ENCODE measurements at places on chromosomes 16 and 17.

DNA sequence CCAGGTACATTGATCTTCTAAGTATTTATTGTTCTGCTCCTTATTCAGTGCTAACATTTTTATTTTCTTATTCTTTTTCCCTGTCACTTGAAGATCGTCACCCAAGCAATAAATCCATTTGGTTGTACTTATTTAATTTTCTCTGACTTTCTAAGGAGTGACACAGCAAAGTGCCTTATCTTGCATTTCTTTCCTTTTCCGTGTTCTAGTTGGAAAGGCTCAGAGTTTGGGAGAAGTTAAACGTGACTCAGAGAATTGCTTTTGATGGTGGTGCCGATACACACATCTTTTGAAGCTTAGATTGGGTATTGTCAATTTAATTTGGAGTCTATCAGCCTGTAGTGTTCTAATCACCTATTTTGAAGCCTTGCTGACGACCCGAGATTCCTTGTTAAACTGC, 72.0 kb downstream of the PITPNC1 start:
- no peak for DNase-seq

DNA sequence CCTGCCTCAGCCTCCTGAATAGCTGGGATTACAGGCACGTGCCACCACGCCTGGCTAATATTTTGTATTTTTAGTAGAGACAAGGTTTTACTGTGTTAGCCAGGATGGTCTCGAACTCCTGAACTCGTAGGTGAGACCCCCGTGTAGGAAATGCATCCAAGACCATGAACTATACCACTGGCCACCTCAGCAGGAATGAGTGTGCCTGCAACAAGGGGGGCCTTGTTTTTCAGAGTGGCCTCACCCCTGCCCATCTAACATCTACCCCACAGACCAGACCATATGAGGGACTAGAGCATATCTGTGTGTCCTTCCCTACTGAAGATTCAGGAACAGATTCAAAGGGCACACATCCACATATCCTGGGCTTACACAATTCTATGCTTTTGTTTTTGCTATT, 44.9 kb downstream of the SHISA6 start:
- DNase-seq: no peak

DNA sequence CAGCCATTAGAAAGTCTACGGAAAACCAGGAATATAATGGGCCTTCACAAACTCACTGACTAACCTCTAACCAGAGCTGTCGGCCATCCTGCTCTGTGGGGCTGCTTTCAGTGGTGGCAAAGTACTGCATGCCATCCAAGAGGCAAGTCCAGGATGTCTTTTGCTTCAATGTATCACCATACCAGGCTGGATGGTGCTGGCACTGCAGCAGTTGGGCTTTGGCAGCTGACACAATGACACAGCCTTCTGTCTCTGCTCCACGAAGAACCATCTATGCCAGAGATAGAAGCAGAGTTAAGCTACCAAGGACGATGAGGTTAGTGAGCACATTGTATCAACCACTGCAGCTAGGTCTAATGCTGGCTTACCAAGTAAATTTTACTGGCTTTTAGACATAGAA, 9.7 kb upstream of the RSKR start:
- DNase-seq: no peak

DNA sequence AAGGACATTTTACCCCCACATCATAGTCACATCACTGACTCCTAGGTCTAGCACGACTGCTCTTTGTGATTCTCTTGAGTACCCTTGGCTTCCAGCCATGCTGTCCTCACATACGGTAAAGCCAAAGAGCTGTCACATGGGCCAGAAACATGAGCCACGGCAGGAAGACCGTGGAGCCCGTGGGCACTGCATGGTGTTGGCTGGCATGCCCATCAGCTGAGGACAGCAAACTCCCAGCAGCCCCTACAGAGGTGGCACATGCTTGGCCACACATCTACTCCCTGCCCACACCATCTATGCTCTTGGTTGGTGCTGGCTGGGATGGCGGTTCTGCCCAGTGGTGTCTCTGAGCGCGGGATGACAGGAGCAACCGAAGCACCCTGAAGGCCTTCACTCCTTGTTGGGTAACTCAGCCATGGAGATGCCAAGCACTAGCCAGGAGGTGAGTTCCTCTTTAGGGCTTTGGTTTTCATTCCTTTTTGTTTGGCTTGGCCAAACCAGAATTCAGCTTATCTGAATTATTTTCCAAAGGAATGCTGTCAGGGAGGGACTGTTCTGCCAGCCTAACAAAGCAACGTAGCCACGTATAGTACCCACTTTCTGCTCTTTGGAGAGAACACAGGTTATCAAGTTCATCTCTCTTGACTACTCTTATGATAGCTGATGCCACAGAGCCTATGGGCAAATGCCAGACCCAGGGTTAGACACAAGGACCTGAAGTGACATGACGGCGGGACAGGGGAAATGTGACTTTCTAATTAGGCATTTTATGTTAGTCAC, 10.0 kb downstream of the TNFAIP1 start:
- no peak for DNase-seq

DNA sequence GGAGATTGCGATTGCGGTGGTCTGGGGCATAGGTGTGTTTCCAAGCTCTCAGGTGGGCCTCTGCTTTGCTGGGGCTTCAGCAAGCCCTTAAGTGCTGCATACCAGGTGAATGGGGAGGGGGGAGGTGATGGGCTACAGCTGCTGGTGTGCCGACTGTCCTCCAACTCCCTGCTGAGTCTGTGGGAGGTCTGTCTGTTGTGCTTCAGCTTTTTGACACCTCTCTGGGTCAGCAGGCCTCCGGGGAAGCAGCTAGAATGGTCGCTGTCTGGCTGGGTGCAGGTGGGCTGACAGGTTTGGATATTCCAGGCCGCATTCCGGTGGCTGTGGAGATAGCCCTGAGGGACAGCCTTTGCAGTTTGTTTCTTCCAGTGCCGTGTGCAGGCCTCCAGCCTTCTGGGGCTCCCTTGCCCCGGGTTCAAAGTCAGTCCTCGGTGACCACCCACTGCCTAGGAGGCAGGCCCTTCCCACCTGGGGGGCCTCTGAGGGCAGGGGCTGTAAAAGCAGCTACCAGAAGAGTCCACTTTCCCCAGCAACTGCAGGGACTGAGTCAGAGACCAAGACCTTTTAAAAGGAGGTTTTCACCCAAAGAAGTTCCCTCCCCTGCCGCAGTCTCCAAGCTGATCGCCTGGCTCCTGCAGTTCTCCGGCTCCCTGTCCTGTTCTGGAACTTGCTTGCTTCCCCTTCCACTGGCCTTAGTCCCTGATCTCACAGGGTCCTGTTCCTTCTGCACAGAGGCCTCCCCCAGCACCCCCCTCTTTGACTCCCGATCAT, 2.0 kb upstream of the TTYH2 start:
- DNase-seq: no peak

- DNase-seq: no peak
Observed at GRCh38 chr17:13759518-13760335, 158.0 kb upstream of the HS3ST3A1 start.

GRCh38 chr17:32349503-32349853, 479 bp upstream of the ZNF207 start:
- DNase-seq: peak; percentile 30

- DNase-seq: no peak
Observed at GRCh38 chr17:29880031-29880430, 50.0 kb downstream of the SSH2 start.

DNA sequence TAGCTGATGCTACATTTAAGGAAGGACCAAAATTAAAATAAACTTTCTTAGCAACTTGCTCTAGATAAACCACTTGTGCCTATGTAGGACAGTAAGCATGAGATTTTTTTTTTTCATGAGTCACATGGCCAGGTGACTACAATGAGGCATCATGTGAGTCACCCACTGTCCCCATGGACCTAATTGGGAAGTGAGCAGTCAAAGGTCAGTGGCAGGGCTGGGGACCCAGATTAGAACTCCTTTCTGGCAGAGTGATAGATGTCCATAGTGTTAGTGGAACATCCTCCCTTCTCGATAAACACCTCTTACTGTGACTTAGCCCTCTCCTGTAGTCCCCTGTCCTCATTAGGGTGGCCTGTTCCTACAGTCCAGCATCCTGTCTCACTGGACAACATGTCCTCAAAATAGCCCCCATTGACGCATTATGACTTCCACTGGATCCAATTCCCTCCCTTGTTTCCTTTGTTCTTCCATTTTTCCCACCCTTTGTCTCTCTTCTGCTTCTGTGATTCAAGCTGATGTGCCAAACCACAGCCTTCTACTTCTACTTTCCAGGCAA, 12.4 kb downstream of the ITGB3 start:
- DNase-seq: no peak

- no peak for DNase-seq
Observed at GRCh38 chr16:14389359-14389758, 240.7 kb downstream of the PARN start.

GRCh38 chr17:40100419-40100668, at the start of gene NR1D1:
TSS of gene NR1D1 (minus strand) at chr17:40100589. CDS start at chr17:40100094, 495 bp downstream.
- DNase-seq: no peak

DNA sequence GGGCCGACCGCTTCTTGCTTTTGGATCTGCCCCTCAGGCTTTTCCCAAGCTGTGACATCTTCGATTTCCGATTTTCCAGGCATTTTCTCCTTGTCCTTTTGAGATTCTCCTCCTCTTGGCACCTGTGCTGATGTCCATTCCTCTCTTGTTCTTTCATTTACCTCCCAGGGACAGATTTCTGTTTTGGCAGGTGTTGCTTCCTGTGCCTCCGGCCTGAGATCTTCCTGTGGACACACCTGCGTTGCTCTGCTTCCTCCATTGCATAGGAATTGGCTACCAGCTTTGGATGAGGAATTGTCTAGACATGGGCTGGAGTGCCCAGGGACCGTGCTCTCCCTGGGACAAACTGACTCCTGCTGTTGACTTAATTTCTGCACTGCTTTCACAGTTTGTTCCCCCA, 15.1 kb downstream of the GPR179 start:
- DNase-seq: no peak

- peak; percentile 43 for DNase-seq
Observed at GRCh38 chr16:73058221-73058615, 10.3 kb upstream of the ZFHX3 start.

DNA sequence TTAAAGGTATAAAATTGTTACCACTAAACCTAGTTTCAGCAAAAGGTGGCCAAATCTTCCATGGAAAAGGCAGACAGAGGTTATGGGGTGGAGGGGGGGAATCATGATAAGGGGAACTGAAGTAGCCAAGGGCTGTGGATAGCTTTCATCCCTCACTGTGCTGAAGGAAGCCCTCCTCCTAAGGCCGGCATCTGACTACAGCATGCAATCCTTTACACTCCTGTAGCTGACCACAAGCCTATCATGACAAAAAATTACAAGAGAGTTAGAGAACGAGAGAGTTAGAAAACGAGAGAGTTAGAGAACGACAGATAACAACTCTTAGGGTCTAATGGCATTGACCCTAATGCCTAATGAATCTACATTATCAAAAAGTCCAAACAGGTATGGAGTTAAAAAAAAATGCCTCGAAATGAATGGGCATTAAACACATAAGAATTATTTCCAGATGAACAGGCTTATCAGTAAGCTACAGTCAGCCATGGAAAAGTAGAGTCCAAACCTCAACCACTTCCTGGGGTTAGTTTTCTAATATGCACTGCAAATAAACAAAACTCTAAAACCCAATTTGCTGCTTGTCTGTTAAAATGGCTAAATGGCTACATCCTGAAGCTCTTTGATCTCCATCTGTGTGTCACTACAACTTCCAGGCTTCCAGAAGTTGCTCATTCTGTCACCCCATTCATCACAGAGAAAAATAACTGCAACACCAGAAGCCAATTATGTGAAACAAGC, 29.7 kb downstream of the DUSP14 start:
- no peak for DNase-seq

DNA sequence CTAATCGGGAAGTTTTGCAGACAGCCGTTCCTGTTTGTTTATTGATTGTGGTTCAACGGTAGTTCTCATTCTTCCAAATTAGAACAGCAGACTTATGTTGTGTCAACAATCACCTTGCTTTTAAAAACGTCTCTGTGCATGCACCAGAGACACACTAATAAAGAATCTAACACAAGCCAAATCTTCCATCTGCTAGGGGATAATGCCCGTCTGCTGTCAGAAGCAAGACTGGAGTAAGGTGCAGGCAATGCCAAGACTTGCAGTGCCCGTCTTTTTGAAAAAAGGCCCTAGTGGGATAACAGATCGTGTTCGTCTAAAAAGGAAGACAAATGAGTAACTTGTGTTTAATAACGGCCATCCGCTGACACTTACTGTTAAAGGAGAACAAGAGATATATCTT, 158.4 kb downstream of the KCNJ2 start:
- DNase-seq: no peak

DNA sequence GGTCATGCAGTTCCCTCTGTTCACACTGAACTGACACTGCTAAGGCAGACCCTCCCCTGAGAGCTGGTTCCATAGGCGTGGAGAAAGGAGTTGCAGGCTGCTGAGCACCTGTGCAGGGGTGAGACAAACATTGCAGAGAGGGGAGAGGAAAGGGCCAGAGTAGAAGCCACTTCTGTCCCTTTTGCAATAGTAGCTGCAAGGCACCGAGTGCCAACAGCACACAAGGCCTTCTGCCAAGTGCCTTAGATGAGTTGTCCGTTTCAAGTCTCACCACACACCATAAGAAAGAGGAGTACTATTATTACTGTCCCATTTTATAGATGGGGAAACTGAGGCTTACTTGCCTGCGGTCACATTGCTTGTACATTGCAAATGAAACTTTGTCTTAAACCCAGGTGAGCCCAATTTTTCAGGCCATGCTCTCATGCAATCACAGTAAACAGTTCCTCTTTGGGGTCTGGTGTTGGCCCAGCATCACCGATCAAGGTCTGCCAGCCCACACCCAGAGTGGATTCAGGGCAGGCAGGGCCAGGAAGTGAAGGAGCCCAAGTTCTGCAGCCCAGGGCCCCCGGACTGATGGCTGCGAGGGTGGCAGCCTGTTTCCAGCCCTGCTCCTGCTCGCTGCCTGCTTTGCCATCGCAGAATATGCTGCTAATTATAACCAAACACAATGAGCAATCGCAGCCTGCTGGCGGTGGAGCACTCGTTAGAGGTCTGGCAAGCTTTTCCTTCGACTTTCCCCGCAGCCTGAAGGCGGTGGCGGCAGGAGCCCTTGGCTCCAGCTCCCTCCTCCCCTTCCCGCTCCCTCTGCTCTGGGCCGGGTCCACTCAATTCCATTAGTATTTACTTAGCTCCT, 36.8 kb upstream of the DYNLL2 start:
- no peak for DNase-seq

DNA sequence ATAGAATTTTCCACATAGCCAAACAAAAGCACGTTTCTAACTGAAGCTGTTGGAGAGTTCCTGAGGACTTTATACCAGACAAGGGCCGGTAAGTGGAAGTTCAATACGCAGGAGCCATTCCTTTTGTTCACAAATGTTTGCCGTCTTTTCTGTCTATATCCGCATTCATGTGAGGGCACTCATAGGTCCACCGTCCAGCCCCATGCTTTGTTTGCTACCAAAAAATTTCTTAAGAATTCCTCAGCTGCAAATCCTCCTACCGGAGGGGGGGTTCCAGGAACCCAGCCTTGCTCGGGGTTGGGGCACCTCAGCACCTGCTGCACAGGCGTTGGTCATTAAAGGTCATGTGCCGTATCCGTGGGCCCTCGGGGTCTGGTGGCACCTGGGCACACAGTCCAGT, 276.8 kb downstream of the SEC14L1 start:
- no peak for DNase-seq

- DNase-seq: no peak
Observed at GRCh38 chr17:15238057-15238456, 27.1 kb downstream of the PMP22 start.

Data from activated CD8-positive, alpha-beta T cell treated with anti-CD3 and anti-CD28 coated beads, Interleukin-2, amount 10 ng/mL, durations not matched to agents 7 days and 5 days (primary cell).